ENCODE measurements at places on chromosomes 6 and 20.

GRCh38 chr6:124099520-124099919, 295.9 kb downstream of the NKAIN2 start:
- DNase-seq, result no peak
- H3K4me3 ChIP-seq, result no peak overlapping the region
- H3K27me3 ChIP-seq, result no peaks in the 10 kb centered on the region
- no peaks in the 10 kb centered on the region for H3K4me1 ChIP-seq

- no peaks in the 10 kb centered on the region for H3K36me3 ChIP-seq
- peaks cover 45% of the 10 kb centered on the region for H3K4me1 ChIP-seq
- peak overlapping the region; percentile 75 for H3K27ac ChIP-seq
- DNase-seq, result no peak
- H3K4me3 ChIP-seq, result peak overlapping the region; percentile 47
Measured at GRCh38 chr6:31114970-31115849, 610 bp downstream of the PSORS1C1 start.

- H3K27ac ChIP-seq, result no peak overlapping the region
- no peaks in the 10 kb centered on the region for H3K4me1 ChIP-seq
- no peaks in the 10 kb centered on the region for H3K36me3 ChIP-seq
- H3K27me3 ChIP-seq, result no peaks in the 10 kb centered on the region
- H3K4me3 ChIP-seq, result no peak overlapping the region
Measured at GRCh38 chr6:116611056-116611455, 5.2 kb upstream of the RSPH4A start.

- no peaks in the 10 kb centered on the region for H3K36me3 ChIP-seq
- H3K4me1 ChIP-seq, result no peaks in the 10 kb centered on the region
- H3K4me3 ChIP-seq, result no peak overlapping the region
Measured at GRCh38 chr6:48090546-48090945, 20.5 kb downstream of the PTCHD4 start.

- no peak overlapping the region for H3K4me3 ChIP-seq
- H3K36me3 ChIP-seq, result no peaks in the 10 kb centered on the region
- peaks cover 5% of the 10 kb centered on the region for H3K4me1 ChIP-seq
Measured at GRCh38 chr6:44081753-44082152, 45.5 kb downstream of the MRPL14 start.

DNA sequence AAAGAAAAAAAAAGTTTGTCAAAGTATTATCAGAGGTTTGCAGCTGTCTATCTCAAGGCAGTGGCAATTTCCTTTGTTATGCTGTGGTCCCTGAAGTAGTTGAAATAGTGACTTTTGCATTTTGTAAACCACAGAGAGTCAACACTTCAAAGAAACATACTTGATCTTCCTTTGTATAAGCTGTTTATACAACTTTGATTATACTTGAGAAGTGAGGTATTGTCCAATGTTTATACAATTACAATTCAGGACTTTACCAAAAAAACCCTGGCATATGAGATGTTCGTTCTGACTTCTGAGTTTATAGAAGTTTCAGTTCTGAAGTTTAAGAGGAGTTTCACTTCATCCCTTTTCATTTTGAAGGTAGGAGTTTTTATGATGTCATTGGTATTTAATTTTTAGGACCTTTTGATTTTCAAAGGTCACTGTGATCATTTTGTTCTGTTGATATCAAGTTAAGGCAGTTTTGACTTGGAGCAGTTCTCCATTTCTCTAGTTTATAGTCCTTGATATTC, 4.0 kb downstream of the STK4 start:
- H3K27me3 ChIP-seq, result no peaks in the 10 kb centered on the region
- peaks cover 27% of the 10 kb centered on the region for H3K36me3 ChIP-seq
- DNase-seq, result no peak
- no peak overlapping the region for H3K4me3 ChIP-seq

- no peak for DNase-seq
- no peaks in the 10 kb centered on the region for H3K4me1 ChIP-seq
- no peaks in the 10 kb centered on the region for H3K27me3 ChIP-seq
- no peak overlapping the region for H3K27ac ChIP-seq
- H3K4me3 ChIP-seq, result no peak overlapping the region
Measured at GRCh38 chr6:154765273-154765672, 32.1 kb downstream of the SCAF8 start.

DNA sequence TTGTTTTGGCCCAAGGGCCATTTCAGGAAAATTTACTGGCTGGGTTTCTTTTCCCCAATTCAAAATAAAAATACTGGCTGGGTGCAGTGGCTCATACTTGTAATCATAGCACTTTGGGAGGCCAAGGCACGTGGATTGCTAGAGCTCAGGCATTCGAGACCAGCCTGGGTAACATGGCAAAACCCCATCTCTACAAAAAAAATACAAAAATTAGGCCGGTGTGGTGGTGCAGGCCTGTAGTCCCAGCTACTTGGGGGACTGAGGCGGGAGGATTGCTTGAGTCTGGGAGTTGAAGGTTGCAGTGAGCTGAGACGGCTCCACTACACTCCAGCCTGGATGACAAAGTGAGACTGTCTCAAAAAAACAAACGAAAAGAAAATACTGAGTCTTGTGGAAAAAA, 60.0 kb downstream of the NINL start:
- peak overlapping the region; percentile 7 for H3K27ac ChIP-seq
- DNase-seq, result no peak
- H3K4me3 ChIP-seq, result no peak overlapping the region
- H3K36me3 ChIP-seq, result no peaks in the 10 kb centered on the region
- H3K27me3 ChIP-seq, result no peaks in the 10 kb centered on the region
- no peaks in the 10 kb centered on the region for H3K4me1 ChIP-seq

DNA sequence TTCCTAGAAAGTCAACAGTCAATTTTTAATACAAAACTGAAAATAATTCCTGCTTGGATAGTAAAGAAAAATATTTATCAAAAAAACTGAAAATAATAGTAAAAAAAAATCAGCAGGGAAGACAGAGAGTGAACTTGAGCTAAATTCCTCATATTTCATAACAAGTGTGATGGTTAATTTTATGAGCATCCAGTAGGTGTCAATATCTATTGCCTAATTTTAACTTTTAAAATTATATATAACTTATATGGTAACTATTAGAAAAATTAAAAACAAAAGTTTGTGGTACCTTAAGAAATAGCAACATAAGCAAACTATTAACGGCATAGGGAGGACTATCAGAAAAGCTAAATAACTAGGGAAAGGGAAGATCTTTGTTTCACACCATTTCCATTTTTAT, 2.1 kb downstream of the EPM2A start:
- no peaks in the 10 kb centered on the region for H3K27me3 ChIP-seq
- H3K4me1 ChIP-seq, result peaks cover 5% of the 10 kb centered on the region
- no peak overlapping the region for H3K4me3 ChIP-seq
- H3K27ac ChIP-seq, result no peak overlapping the region
- no peak for DNase-seq

- peaks cover 89% of the 10 kb centered on the region for H3K36me3 ChIP-seq
- DNase-seq, result no peak
Measured at GRCh38 chr20:497979-498378, 35.6 kb upstream of the TBC1D20 start.

- no peak overlapping the region for H3K27ac ChIP-seq
- H3K36me3 ChIP-seq, result peaks cover 34% of the 10 kb centered on the region
- no peaks in the 10 kb centered on the region for H3K4me1 ChIP-seq
- no peak for DNase-seq
- no peaks in the 10 kb centered on the region for H3K27me3 ChIP-seq
Measured at GRCh38 chr6:13581700-13582229, 7.4 kb downstream of the SIRT5 start.

- no peaks in the 10 kb centered on the region for H3K27me3 ChIP-seq
- peak overlapping the region; percentile 97 for H3K27ac ChIP-seq
- peaks cover 6% of the 10 kb centered on the region for H3K36me3 ChIP-seq
- no peaks in the 10 kb centered on the region for H3K4me1 ChIP-seq
- no peak for DNase-seq
Measured at GRCh38 chr6:33248643-33248931, 23.1 kb downstream of the VPS52 start.

DNA sequence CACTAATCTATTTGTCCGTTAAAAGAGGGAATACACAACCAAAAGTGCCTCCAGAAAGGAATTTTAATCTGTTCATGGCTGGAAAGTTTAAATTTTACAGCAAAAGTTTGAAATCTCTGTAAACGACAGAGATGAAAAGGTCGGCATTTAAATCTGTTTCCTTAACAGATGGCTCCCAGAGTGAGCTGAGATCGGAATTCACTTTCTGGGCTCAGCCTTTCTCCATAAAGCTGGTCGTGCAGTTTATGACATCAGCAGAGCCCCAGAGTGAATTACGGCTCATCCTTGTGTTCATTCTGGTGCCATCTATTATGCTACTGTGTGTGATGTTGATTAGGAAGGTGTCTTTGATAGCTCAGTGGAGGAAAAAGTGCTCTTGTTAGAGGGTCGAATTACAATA, 117.6 kb upstream of the ZFP64 start:
- no peaks in the 10 kb centered on the region for H3K36me3 ChIP-seq
- no peak overlapping the region for H3K27ac ChIP-seq
- DNase-seq, result no peak
- no peaks in the 10 kb centered on the region for H3K27me3 ChIP-seq
- no peaks in the 10 kb centered on the region for H3K4me1 ChIP-seq

DNA sequence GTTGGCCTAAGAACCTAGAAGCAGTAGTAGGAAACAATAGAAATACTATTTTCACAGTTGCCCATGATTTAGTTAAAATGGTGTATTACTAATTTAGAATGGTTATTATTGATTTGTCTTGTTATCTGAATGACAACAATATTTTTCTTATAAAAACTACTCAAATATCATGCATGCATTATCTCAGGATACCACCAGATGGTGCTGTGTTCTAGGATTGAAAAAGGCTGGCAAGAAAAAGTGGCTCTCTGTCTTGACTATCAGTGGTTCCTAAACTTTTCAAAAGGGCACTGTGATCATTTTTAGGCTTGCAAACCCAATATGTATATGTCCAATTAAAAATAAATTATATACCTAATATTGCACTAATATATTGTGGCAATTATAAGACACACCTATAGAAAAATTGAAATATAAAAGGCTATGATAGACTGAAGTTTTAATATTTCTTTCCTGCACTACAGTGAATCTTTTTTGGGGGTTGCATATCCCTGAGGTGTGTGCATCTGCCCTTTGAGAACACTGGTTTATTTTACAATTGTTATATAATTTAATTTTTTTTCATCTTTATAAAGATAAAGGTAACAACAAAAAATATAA, 131.7 kb upstream of the MLIP start:
- H3K4me3 ChIP-seq, result no peak overlapping the region

DNA sequence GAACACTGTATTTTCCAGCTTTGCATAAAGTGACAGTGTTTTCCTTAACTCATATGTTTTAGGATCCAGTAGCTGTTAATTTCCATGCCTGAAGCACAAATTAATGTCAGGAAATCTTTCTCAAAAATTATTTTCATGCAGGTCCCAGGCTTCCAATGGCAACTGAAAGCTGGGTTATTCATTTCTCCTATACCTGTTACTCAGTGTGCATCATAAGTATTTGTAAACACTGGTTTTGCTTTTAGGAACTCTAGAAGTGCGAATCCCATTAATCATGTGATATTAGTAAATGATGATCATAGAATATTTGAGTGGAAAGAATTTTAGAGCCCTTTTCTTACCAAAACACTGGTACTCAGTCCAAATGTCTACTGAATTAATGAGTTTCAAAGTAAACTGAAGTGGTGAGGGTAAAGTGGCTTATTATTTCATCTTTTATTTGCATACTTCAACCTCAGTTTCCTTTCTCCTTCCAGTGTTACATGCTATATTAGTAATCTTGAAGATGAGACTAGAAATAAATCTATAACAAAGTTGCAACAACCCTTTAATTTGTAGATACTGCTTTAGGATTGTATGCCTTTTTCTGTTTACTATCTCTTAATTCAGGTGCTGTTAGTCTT, 124.0 kb downstream of the ZFAND3 start:
- H3K27me3 ChIP-seq, result no peaks in the 10 kb centered on the region
- H3K27ac ChIP-seq, result no peak overlapping the region
- H3K36me3 ChIP-seq, result no peaks in the 10 kb centered on the region
- no peak overlapping the region for H3K4me3 ChIP-seq
- H3K4me1 ChIP-seq, result no peaks in the 10 kb centered on the region

DNA sequence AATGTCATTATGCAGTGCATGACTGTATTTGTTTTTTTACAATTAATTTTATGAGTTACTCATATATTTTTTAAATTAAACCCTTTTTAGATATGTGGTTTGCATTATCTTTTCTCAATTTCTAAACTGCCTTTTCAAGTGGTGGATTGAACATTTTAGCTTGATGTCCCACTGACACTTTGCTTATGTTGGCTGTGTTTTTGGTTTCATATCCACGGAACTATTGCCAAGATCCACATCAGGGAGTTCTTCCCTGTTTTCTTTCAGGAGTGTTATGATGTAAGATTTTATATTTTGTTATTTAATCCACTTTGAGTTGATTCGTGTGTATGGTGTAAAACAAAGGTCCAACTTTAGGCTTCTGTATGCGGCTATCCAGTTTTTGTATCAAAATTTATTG, 1144.9 kb upstream of the EYS start:
- H3K36me3 ChIP-seq, result no peaks in the 10 kb centered on the region
- no peak for DNase-seq
- H3K27me3 ChIP-seq, result no peaks in the 10 kb centered on the region
- no peak overlapping the region for H3K27ac ChIP-seq
- H3K4me3 ChIP-seq, result no peak overlapping the region

- no peak overlapping the region for H3K4me3 ChIP-seq
- H3K4me1 ChIP-seq, result no peaks in the 10 kb centered on the region
- DNase-seq, result no peak
Measured at GRCh38 chr6:146974351-146974750, 229.9 kb upstream of the STXBP5 start.

- no peak for DNase-seq
- no peak overlapping the region for H3K27ac ChIP-seq
- no peaks in the 10 kb centered on the region for H3K27me3 ChIP-seq
- H3K36me3 ChIP-seq, result no peaks in the 10 kb centered on the region
Measured at GRCh38 chr6:72042088-72042487, 155.7 kb downstream of the RIMS1 start.

GRCh38 chr6:150072201-150072600, 3.3 kb upstream of the ULBP3 start:
- no peaks in the 10 kb centered on the region for H3K36me3 ChIP-seq
- peak; percentile 65 for DNase-seq
- no peaks in the 10 kb centered on the region for H3K4me1 ChIP-seq
- no peak overlapping the region for H3K4me3 ChIP-seq
- peaks cover 5% of the 10 kb centered on the region for H3K27me3 ChIP-seq
- H3K27ac ChIP-seq, result no peak overlapping the region

- peak overlapping the region; percentile 81 for H3K4me3 ChIP-seq
- H3K4me1 ChIP-seq, result no peaks in the 10 kb centered on the region
- H3K27ac ChIP-seq, result no peak overlapping the region
- no peaks in the 10 kb centered on the region for H3K36me3 ChIP-seq
- H3K27me3 ChIP-seq, result no peaks in the 10 kb centered on the region
Measured at GRCh38 chr6:71887006-71887743, 825 bp downstream of the RIMS1 start.

GRCh38 chr6:15183979-15184378, 61.9 kb upstream of the JARID2 start:
- no peak overlapping the region for H3K4me3 ChIP-seq
- H3K4me1 ChIP-seq, result no peaks in the 10 kb centered on the region
- no peaks in the 10 kb centered on the region for H3K27me3 ChIP-seq
- H3K36me3 ChIP-seq, result no peaks in the 10 kb centered on the region
- DNase-seq, result no peak

DNA sequence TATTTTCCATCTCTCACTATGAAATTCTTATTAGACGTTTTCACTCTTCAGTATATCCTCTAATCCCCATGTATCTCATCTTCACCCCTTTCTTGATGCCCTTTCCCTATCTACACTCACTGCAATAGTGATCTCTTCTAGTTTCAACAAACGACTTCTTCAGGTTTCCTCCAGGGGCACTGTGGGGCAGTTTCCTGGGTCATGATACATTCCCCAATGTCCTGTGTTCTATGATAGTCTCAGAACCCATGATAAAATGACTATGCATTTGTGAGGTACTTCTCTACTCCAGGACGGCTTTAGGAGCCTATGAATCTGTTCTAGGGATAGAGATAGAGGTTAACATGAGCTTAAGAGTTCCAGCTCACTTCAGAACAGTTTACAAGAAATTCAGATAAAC, 183.3 kb downstream of the FOXC1 start:
- H3K4me1 ChIP-seq, result no peaks in the 10 kb centered on the region
- no peak overlapping the region for H3K27ac ChIP-seq
- DNase-seq, result no peak
- no peaks in the 10 kb centered on the region for H3K27me3 ChIP-seq

Data from tibial artery (tissue), 4 donors.